ENCODE measurements at places on chromosomes 4 and X. TPM values are rescaled to one million over a fixed set of nuclear protein-coding genes. Genes with fewer than 3 reads are reported as not detected.
A peak's percentile ranks its signal among the peaks of the same experiment; 100 is the strongest.

The GYPB gene
- not detected for total RNA-seq

The NIPAL1 gene
- 0.37 TPM for total RNA-seq

The ATOH1 gene
- not detected for total RNA-seq

The FRAS1 gene
- 6.8 TPM for total RNA-seq

The GSPT2 gene
- total RNA-seq: 10.9 TPM

DNA sequence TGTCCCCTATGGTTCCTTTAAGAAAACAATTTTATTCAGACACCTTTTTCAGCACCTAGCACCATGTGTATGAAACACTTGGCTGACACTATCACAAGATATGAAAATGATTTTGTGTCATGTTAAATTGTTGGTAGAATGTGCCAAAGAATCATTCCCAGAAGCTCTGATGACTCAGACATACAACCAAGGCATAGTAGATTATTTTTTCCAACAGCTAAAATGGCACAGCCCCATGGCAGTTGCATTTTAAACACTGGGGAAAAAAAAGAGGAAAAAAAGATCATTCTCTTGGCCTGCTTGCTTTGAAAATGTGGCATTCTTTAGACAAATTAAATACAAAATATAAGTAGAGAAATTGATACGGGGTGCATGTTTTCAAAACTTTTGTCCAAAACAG is 230.2 kb downstream of the NLGN4X start:
- H3K27ac ChIP-seq: no peak overlapping the region
- H3K36me3 ChIP-seq: no peaks in the 10 kb centered on the region
- H3K4me3 ChIP-seq: no peak overlapping the region
- no peaks in the 10 kb centered on the region for H3K27me3 ChIP-seq

DNA sequence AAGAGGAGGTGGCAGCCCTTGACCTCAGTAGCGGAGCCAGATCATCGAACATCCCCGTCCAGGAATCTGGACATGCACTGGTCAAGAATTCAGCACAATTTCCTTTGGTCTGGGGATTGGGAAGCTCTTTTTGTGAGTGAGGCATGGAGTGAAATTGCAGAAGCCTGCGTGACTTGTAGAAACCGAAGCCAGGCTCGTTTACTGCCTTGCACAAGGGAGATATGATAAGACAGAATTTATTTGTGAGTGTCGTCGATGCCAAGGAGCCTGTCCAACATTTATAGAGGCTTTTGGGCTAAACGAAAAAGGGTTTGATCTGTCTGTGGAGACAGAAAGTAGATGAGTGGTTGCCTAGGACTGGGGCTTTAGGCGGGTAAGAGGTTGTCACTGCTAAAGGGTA is 50.6 kb downstream of the TBL1X start:
- H3K4me3 ChIP-seq: no peak overlapping the region
- peaks cover 12% of the 10 kb centered on the region for H3K4me1 ChIP-seq
- no peak overlapping the region for H3K27ac ChIP-seq

DNA sequence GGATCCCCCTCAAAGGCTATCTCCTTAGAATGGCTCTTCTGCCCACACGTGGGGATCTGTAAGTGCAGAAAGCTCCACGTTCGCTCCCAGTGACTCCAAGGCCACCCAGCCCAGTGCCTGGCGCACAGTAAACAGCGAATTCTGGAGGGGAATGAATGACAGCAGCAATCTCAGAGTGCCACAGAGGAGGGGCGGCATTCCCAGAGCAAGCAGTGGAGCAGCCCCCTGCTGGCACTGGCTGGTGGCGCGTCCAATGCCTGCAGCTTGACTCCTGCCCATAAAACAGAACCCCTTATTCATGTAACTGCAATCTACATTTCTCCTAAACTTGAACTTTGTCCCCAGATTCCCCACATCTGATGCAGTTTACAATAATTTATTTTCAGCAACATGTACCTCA is 6.9 kb upstream of the HELT start:
- H3K4me3 ChIP-seq: no peak overlapping the region
- no peaks in the 10 kb centered on the region for H3K36me3 ChIP-seq
- no peak for DNase-seq
- H3K4me1 ChIP-seq: peaks cover 11% of the 10 kb centered on the region
- H3K27me3 ChIP-seq: peaks cover 50% of the 10 kb centered on the region
- no peak overlapping the region for H3K27ac ChIP-seq

- peaks cover 5% of the 10 kb centered on the region for H3K27me3 ChIP-seq
- H3K4me1 ChIP-seq: no peaks in the 10 kb centered on the region
- no peak for DNase-seq
- H3K27ac ChIP-seq: no peak overlapping the region
These were observed 7.6 kb downstream of the ANOS1 start for GRCh38 chrX:8724300-8724699.

- no peak for DNase-seq
- peaks cover 5% of the 10 kb centered on the region for H3K36me3 ChIP-seq
- no peaks in the 10 kb centered on the region for H3K27me3 ChIP-seq
- H3K4me3 ChIP-seq: no peak overlapping the region
- peaks cover 7% of the 10 kb centered on the region for H3K4me1 ChIP-seq
- H3K27ac ChIP-seq: no peak overlapping the region
These were observed 53.4 kb downstream of the WDR19 start for GRCh38 chr4:39235696-39236095.

DNA sequence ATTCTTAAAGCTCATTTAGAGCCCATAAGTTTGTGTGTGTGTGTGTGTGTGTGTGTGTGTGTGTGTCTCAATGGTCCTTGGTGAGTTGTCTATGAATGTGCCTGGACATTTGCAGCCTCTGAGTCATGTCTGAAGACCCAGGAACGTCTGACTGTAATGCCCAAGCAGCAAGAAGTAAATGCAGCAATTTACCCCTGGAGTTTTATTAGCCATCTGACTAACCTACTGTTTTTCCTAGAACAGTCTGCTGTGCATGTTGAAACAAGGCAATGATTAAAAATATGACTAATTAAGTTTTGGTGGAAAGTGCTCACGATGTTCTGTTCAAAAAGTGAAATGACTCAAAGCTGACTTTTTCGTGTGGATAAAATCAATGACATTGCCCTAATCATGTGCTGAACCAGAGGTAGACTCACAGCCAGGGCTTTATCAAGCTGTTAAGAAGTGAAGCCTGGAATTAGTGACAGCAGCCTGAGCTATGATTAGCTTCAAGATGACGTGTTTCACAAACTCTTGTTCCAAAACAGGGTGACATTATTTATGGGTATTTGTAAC is 201.6 kb downstream of the CPE start:
- peak; percentile 73 for DNase-seq
- H3K4me1 ChIP-seq: peaks cover 20% of the 10 kb centered on the region
- no peaks in the 10 kb centered on the region for H3K27me3 ChIP-seq
- H3K4me3 ChIP-seq: peak overlapping the region; percentile 39
- H3K27ac ChIP-seq: no peak overlapping the region
- no peaks in the 10 kb centered on the region for H3K36me3 ChIP-seq

DNA sequence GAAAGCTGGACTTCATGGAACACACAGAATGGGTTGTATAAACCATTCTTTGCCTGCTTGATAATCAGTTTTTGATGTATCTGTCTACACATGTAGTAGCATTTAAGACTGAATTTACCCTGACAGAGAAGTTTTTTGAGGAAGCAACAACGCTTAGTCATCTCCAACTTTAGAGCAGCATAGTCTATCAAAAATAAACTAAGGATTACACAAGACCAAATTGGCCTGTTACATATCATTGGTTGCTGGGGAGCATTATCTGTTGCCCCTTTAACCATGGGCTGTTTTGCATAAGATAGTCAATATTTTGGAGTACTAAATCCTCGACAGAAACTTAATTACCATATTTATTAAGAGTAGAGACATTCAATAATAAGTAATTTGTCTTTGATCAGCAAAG is 347.4 kb downstream of the FAM47B start:
- no peaks in the 10 kb centered on the region for H3K36me3 ChIP-seq
- H3K27me3 ChIP-seq: no peaks in the 10 kb centered on the region
- no peaks in the 10 kb centered on the region for H3K4me1 ChIP-seq
- no peak overlapping the region for H3K4me3 ChIP-seq

DNA sequence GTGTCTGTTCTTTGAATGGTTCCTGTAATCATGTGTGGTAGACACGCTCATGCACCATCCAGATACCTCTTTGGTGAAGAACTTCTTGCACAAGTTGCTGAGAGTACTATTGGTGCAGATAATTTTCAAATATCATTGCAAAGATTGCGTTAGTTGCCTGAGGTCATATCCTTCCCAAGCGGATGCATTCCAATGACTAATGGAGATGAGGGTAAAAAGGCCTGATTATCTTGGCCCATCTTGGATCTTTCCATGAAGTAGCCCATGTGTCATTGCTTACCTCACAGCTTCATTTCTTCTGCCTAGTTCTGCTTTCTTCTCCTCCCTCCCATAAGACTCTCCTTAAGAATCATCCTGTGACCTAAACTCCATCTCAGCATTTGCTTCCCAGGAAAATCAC is 384.9 kb upstream of the CNKSR2 start:
- H3K27ac ChIP-seq: no peak overlapping the region
- no peaks in the 10 kb centered on the region for H3K27me3 ChIP-seq
- DNase-seq: no peak
- no peaks in the 10 kb centered on the region for H3K4me1 ChIP-seq
- no peak overlapping the region for H3K4me3 ChIP-seq
- H3K36me3 ChIP-seq: no peaks in the 10 kb centered on the region
